ENCODE measurements at places on chromosomes 3 and 15. TPM values are rescaled to one million over a fixed set of nuclear protein-coding genes. Genes with fewer than 3 reads are reported as not detected.

DNA sequence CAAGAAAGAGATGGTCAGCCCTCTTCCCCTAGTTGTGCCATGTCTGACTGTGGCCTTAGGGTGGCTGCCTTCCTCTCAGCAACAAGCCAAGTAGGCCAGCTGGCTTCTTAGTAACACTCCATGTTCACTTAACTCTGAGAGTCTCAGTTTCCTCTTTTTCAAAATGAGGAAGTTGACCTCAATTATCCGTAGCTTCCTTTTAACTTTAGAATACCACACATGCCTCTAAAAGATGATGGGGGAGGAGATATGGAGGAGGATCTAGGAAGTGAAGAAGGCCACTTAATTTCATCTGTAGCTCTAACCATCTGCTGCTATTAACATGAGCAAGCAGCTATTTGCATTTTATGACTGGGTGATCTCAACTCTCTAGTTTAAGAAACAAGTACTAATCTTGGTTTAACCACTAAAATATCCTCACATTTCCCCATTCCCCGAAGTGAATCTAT, 32.9 kb downstream of the CD200R1L start:
- no peak for DNase-seq

DNA sequence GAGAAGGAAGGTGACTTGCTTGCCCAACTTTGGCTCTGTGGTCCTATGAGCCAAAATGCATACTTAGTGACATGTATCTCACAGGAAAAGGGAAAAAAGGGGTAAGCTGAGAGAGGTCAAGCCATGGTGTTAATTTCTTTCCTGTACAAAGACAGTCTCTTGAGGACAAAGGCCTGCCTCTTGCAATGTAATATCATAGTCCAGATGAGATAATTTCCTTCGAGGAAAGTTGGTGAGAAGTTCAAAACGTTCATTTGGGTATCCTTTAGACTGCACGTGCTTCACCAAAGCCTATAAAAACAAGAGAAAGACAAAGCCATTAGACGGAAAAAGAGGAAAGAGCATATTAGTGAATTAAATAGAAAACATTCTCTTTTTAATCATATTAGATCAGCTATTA, 18.4 kb upstream of the TM4SF19 start:
- no peak for DNase-seq

DNA sequence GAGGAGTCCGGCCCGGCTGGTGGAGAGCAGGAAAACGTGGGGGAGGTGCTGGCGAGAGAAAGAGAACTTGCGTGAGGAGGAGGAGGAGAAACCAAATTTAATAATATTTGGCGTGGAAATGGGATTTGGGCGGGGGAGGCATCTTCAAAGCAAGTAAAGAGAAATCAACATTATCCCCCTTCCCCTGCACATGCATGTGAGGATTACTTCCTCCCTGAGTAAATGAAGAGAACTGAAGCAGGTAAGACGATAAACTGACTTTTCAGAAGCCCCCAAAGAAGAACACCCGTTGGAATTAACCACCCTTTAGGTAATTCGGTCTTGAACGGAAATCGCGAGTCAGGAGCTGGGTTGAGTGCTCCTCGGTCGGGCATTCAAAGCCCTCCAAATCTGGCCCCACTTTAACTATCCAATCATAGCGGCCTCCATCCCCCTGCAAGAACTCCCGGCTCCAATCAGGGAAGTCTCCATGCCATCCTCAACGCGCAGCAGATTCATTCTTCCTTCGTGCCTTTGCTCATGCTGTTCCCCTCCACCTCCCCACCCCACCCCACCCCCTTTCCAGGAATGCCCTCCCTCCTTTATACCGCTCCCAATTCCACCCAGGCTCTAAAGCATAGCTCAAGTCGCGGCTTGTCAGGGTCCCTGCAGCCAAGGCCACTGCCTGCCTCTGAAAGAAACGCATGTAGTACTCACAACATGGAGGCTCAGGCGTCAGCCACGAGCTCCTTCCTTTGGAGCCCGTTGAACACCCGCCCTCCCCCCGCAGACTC, 545 bp upstream of the RFX7 start:
- peak; percentile 65 for DNase-seq

- DNase-seq = peak; percentile 23
Observed at GRCh38 chr3:98967758-98968157, 66.3 kb upstream of the DCBLD2 start.

GRCh38 chr15:39488516-39488915, 92.4 kb upstream of the THBS1 start:
- no peak for DNase-seq

- DNase-seq = no peak
Observed at GRCh38 chr15:25170113-25170731, 215.4 kb downstream of the SNRPN start.

DNA sequence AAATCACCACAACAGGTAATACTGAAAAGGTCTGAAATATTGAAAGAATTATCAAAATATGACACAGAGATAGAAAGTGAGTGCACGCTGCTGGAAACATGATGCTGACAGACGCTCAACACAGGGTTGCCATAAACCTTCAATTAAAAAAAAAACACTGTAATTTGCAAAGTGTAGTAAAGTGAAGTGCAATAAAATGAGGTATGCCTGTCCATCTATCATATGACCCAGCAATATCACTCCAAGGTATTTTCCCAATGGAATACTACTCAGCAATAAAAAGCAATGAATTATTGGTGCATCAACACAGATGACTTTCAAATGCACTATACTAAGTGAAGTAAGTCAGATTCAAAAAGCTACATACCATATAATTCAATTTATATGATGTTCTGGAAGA, 47.6 kb upstream of the SLC12A8 start:
- DNase-seq = no peak

DNA sequence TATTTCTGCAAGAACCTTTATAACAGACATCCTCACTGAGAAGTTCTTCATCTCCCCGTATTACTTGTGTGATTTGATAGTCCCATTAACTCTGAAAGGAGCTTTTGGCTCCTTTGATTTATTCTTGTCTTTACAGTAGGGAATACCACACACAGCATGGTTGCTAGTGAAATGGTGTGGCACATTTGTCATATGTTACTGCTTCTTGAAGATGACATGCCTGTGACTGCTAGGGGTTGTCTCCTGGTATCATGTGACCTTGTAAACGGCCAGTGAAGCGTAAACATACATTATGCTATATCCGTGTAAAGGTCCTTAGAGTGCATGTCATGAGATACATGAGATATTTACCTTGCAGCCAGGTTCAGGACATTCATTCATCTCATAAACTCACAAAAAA, 197.9 kb downstream of the RYR3 start:
- no peak for DNase-seq

GRCh38 chr15:93458597-93458996, 369.6 kb upstream of the RGMA start:
- DNase-seq = no peak

DNA sequence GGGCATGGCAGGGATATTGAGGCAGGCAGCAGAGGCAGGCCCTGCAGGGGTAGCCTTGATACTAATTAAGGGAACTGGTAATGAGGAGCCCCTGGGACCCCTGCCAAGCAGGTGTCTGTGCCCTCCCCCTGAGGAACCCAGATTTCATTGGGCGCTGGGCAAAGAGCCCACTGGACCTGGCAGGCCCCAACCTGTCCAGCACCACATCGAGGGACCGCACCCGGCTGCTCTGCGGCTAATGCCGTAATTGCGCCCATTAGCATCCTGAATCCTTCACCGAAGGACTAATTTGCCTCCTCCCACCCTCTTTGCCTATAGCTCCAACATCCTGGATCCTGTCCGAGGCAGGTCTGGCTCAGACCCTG, 13.7 kb upstream of the SEMA3B start:
- no peak for DNase-seq

- DNase-seq = no peak
Observed at GRCh38 chr15:73005032-73005431, 47.2 kb upstream of the NEO1 start.

- DNase-seq = no peak
Observed at GRCh38 chr3:181554233-181554765, 157.4 kb upstream of the SOX2 start.

- DNase-seq = peak; percentile 45
Observed at GRCh38 chr3:114928989-114929640, 218.0 kb downstream of the ZBTB20 start.

- no peak for DNase-seq
Observed at GRCh38 chr15:77670558-77671361, 38.0 kb upstream of the LINGO1 start.

MUSTN1 gene
- total RNA-seq = not detected

TNFAIP8L3 gene
- total RNA-seq = 0.35 TPM

GRAMD1C gene
- 3.0 TPM for total RNA-seq

ABI3BP gene
- total RNA-seq = 0.69 TPM

PDZRN3 gene
- 0.17 TPM for total RNA-seq

FOXL2 gene
- total RNA-seq = 1.8 TPM

OIP5 gene
- total RNA-seq = 0.60 TPM

MORC1 gene
- total RNA-seq = under 0.01 TPM
